Suppressor macrophage (primary cell): ENCODE measurements at places on chromosomes 3 and 15.

GRCh38 chr15:48472756-48473155, 141.5 kb downstream of the DUT start:
- DNase-seq = peak; percentile 6

GRCh38 chr3:156630773-156631093, 43.7 kb upstream of the TIPARP start:
- DNase-seq = no peak

- peak; percentile 78 for DNase-seq
These were observed at the start of gene TRANK1 for GRCh38 chr3:36944641-36945270. TRANK1 (minus strand) TSS chr3:36945054; CDS start chr3:36944809, 245 bp downstream.

GRCh38 chr3:175111036-175111435, 251.9 kb downstream of the NAALADL2 start:
- no peak for DNase-seq

- DNase-seq = peak; percentile 67
These were observed 819 bp upstream of the RPL24 start for GRCh38 chr3:101687142-101687931.

DNA sequence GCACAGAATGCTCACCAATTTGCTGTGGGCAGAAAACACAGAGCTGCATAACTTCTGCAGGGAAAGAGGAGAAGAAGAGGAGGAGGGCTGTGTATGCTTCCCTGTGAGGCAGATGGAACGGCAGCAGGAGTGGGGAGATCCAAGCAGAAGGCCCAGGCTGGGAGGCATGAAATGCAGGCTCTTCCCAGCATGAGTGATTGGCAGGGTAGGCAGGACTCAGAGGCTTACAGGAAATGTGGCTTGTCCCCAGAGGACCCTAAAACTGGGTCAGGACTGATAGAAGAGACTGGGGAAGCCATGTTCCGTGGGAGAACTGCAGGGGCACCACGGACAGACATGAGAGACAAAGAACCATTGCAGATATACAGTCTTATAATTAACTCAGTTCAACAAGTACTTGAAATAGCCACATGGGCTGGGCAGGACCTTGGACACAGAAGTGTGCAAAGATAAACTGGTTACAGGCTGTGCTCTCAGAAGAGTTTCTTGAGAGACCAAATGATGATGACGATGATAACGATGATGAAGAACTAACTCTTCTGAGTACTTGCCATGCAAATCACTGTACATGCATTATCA, 286.9 kb downstream of the EPHB1 start:
- DNase-seq = no peak

GRCh38 chr3:100605358-100605757, 4.0 kb upstream of the ADGRG7 start:
- DNase-seq = no peak

DNA sequence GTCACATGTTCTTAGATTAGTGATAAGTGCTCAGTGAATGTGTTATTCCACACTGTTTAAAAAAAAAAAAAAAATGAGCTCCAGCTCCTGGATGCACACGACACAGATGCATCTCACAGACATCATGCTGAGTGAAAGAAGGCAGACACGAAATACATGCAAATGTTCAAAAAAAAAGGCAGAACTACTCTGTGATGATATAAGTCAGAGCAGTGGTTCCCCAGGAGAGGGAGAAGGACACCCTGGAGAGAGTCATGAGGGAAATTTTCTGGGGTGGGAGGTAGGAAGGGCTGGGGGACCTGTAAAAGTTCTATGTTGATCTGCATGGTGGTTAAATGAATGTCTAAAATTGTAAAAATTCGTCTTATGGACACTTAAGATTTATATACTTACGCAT, 4.3 kb downstream of the CSRNP1 start:
- DNase-seq = peak; percentile 50

GRCh38 chr3:50274371-50275104, 4.3 kb upstream of the LSMEM2 start:
- peak; percentile 86 for DNase-seq

- no peak for DNase-seq
These were observed 2.5 kb upstream of the ACAN start for GRCh38 chr15:88800738-88801137.

DNA sequence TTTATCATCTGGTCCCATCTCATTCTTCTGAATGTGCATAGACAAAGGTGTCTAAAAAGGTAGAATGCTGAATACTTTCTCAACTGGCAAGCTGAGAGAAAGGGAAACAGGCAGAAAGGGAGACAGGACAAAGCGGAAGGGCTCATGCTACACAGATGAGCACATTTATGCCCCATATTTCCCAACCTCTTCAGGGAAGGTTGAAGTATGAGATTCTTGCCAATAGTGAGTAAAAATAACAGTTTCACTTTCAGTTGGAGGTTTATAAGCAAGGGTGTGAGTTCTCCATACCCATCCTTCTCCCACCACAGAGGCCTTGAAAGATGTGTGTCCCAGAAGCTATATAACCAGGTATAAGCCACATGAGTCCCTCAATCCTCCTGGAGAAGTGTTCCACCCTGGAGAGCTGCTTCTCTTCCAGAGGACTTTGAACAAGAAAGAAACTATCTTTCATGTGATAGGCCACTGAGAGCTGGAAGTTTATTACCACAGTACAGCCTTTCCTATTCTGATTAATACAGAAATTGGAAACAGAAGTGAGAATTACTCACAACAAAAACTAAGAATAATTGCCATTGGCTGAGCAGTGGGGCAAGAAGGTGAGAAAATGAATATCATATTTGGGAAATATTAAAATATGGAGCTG, 709.4 kb upstream of the NR2F2 start:
- no peak for DNase-seq

DNA sequence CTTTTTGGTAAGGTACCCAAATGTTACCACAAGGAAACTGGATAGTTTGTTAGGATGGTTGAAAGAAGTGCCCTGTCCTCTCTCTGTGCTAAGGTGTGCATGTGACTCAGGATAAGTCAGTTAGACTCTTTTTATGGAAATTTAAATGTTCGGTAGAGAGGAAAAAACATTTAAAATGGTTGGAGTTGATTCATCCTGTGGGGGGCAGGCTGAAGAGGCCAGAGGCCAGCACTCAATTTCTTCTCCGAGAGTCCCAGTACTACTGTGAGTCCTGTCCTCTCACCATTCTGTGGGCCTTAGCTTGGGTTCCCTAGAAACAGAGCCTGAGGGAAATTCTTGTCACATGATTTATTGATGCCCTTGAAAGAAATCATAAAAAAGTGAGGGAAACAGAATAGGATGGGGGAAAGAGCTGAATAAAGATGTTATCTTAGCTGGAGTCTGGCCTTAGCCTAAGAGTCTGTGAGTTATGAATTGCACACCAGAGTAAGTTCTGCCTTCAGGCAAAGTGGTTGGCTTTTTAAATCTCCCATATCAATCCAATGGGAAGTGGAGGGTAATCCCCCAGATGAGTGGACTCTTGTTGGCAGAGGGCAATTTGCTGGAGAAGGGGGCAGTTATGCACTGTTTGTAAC, 106.5 kb upstream of the GALNT15 start:
- no peak for DNase-seq

GRCh38 chr3:2568929-2569328, 470.3 kb downstream of the CNTN4 start:
- no peak for DNase-seq

GRCh38 chr15:93987068-93987467, 244.3 kb upstream of the MCTP2 start:
- no peak for DNase-seq

GRCh38 chr3:16864610-16865313, 20.0 kb upstream of the PLCL2 start:
- no peak for DNase-seq

DNA sequence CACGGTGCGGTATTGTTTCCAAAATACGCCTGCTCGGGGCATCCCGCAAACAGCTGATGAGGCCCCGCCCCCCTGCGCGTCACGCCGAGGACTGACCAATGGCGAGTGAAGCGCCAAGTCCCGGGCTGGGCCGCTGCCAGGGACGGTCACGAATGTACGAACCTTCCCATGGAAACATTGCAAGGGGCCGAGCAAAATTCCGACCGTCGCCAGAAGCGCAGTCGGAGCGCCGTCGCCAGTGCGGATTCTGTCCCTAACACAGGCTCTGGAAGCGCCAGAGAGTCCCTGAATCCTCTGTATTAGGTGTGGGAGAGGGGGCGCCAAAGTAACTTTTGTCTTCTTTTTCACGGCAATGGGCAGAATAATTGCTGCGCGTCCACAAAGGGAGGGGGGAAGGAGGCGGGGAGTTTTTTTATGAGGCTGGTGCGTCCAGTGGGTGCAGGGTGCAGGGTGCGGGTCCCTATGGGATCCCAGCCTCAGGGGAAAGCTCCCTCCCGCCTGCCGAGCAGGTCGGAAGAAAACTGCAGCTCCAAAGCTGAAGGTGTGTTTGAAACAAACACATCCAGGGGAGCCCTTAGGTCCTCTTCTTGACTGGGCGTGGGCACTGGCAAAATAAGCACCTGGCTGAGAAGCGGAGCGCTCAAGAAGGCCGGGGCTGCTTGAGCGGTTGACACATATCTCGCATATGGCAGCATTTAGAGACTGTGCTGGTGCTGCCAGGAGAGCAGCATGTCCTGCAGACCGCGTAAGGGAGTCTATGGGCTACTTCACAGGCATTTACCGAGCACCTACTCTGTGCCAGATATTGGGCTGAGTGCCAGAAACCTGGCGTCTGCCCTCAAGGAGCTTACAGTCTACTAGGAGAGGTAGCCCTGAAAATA, at the start of gene BMF:
Gene BMF, minus strand, starts transcription at position 25 of the 881 bp plus-strand sequence. CDS start 2,793 bp downstream, outside the sequence.
- peak; percentile 100 for DNase-seq

DNA sequence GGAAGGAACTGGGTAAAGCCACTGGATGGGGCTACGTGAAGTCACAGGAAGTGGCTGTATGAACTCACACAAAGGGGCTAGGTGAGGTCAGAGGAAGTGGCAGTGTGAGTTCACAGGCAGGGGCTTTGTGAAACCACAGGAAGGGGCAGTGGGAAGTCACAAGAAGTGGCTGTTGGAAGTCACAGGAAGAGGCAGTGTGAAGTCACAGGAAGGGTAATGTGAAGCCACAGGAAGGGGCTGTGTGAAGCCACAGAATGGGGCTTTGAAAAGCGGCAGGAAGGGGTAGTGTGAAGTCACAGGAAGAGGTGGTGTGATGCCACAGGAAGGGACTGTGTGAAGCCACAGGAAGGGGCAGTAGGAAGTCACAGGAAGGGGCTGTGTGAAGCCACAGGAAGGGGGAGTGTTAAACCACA, 34.6 kb downstream of the GASK1A start:
- no peak for DNase-seq

- no peak for DNase-seq
These were observed 34.6 kb downstream of the RLBP1 start for GRCh38 chr15:89186803-89187202.

GRCh38 chr3:49805367-49805782, 2.3 kb downstream of the INKA1 start:
- DNase-seq = peak; percentile 36

DNA sequence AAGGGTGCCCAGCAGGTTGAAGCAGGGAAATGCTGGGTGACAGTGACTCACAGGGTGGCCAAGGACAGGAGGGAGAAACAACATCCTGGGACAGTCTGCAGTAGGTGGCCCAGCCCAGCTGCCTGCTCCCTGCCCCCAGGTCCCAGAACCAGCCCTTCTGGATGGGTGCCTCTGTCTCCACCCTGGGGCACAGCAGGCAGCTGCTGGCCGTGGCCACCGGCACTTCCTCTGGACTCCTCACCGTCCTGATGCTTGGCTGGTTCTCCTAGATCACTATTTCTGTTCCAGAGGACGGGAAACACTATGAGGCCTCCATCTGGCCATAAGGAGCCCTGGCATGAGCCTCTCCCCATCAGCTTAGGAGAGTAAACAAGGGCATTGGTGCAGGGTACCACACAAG, 258.9 kb downstream of the XXYLT1 start:
- no peak for DNase-seq

DNA sequence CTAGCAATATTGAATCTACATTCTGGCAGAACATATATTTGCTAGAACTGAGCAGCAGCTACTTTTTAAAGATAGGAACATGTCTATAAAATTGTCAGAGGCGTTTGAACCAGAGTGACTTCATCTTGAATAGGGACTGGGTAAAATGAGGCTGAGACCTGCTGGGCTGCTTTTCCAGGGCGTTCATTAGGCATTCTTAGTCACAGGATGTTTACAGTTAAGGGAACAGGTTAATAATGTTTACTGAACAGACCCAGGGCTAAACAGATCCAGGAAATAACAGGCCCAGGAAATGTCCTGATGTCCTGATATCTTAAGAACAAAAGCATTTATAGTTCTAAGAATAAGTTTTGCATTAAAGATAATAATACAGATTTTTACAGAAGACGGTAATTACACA, 34.5 kb upstream of the B3GALNT1 start:
- DNase-seq = no peak

GRCh38 chr3:19735111-19735510, 198.9 kb downstream of the EFHB start:
- no peak for DNase-seq

DNA sequence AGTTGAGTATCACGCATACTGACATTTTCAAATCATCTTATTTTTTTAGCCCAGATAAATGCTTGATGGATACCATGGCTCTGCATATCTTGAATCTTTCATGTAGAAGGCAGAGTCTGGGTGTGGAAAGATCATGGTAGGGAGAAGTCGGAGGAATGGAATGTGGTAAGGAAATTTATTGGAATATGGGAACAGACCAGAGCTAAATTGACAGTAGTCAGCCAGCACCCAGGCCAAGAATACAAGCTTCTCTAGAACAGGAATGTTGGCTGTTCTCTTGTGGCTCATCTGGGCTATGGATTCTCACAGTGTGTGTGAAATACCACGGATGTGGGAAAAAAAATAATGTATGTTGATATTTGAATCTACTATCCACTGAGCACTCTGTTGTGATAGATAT, 305.7 kb upstream of the COL8A1 start:
- no peak for DNase-seq

DNA sequence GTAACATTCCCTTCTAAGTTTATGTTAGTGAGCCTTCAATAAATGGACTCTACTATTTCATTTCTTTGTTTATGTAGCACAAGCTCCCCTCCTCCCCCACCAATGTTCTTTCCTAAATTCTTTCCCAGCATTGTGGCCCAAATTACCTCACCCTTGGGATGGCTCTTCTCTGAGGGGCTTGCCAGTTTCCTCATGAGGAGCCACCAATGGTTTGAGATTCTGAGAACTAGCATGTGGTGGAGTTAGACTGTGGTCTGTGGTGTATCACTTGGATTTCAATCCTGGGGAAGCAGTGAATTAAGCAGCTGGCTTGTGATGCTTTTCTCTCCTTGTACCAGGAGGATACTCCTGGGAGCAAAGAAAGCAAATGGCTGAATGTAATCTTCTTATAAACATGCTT, 50.0 kb upstream of the NPHP3 start:
- DNase-seq = no peak

DNA sequence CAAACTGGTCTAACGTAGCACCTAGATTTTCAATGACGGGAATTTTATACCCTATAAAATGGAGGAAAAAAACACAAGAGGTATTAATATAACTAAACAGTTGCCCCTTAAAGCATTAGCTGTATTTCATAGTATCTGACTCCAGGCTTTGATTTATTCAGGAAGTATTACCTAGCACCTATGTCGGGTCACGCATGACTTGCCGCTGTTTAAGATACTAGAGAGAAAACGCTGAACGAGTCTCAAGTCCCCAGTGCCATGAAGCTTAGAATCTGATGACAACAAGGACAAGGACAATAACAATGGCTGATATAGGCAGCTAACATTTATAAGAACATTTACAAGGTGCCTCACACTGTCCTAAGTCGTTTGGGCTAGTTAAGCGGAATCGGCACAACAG, 1.9 kb downstream of the SNRPA1 start:
- no peak for DNase-seq
